ENCODE measurements at places on chromosomes 5 and 9.

- DNase-seq = no peak
Measured at GRCh38 chr5:172792701-172793570, 21.9 kb upstream of the DUSP1 start.

GRCh38 chr5:6090079-6090654, 288.2 kb downstream of the MED10 start:
- DNase-seq = no peak

GRCh38 chr5:98529321-98529720, 244.1 kb upstream of the RGMB start:
- no peak for DNase-seq

DNA sequence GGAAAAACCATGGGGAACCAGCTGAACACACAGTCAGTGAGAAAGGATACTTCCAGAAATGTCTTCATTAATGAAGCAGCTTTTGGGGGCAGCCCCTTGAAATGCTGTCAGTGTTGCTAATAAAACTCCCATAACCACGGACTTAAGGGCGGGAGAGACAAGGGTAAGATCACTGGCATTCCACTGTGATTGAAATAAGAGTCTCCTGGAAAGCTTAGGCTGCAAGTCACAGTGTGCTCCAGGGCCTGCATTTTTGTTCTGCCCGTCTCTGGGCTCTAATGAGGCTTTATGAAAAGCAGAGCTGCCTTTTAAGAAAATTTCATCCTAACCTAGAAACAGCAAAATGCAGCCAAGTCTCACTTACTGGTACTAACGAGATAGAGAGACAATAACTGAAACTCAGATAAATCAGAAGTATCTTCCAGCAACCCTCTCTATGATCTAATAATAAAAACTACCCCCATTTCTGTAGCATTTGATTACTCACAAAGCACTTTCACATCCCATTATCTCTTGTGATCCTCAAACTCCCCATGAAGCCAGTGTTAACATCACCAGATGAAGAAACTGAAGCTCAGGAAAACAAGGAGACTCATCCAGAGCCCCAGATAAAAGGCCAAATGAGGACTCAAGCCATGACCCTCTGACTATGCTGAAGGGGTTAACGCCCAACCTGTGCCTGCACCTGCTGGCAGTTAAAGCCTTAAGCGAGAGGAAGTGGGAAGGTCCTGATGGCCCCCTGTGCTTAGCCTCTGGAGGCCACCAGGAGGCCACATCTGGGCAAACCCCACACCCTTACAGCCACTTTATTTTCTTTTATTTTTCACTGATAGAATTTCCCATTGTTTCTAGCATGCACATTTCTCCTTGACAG, 37.5 kb downstream of the SPOCK1 start:
- DNase-seq = no peak

GRCh38 chr5:98110791-98111190, 662.7 kb upstream of the RGMB start:
- no peak for DNase-seq

DNA sequence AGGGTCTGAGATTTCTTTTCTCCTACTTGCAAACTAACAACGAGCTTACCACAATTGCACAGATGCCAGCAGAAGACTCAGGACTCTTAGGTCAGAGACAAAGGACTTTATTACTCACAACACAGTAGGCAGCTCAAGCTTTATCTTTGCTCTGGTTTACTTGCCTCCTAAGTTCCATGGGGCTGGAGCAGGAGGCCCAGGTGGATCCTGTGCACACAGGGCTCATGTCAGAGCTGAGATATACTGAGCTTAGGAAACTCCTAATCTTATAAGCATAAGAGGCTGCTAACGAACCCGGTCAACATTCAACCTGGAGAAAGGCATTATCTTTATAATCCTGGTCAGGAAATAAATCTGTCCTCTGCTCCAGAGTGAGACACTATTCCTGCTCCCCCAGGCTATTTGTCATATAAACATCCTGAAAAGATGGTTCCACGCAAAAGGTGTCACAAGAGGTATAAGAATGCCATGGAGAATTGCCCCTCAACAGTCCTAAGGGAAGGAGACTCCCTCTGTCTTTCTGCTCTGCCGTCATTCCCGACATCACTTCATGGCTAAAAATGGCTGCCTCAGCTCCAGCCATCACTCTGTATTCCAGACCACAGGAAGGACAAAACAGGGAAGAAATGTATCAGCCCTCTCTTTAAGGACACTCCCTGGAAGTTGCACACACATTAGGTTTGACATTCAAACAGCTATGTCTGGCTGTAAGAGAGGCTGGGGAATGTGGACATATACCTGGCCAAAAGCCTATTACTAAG, 16.2 kb downstream of the DUSP1 start:
- no peak for DNase-seq

Measured in occipital lobe (tissue), 3 donors.